ENCODE measurements at places on chromosomes 3 and 15.
A peak's percentile ranks its signal among the peaks of the same experiment; 100 is the strongest.

GRCh38 chr3:170324962-170325361, 32.6 kb upstream of the SKIL start:
- DNase-seq: no peak

DNA sequence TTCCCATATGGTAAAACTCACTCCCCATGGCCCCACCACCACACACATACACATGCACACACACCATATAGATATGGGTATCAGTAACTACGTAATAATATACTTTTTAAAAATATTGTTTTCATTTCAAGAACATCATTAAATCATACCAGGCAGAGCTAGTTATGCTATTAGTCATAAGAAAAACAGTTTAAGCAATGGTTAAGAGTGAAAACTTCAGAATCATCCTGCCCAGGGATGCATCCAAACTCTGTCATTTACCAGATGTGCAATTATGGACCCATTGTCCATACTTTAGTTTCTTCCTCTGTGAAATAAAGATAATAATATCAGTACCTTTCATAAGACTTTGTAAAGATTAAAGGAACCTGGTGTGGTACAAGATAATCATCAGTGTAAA, 608.3 kb downstream of the RBMS3 start:
- no peak for DNase-seq

DNA sequence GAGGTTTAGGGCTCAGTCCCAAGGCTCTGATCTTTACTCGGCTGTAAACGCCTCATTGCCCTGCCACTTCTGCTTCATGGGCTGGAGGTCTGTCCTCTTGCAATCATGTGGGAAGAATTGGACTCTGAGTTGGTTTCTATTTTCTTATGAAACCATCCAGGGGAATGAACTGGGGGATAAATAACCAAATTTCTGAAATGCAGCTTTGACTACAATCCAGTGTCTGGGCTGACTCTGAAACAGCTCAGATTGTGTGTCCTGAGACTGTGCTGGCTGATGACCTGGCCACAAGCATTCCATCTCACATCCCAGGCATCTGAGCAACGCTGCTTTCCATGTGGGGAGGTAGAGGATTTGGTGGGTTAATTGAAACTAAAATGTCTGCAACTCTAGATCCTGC, 71.0 kb upstream of the GALNT15 start:
- DNase-seq: no peak

- no peak for DNase-seq
These were observed 2.2 kb downstream of the OXTR start for GRCh38 chr3:8767256-8767666.

GRCh38 chr3:24714436-24714835, 219.8 kb upstream of the THRB start:
- no peak for DNase-seq

GRCh38 chr3:9682096-9682495, 21.5 kb upstream of the CPNE9 start:
- DNase-seq: no peak

DNA sequence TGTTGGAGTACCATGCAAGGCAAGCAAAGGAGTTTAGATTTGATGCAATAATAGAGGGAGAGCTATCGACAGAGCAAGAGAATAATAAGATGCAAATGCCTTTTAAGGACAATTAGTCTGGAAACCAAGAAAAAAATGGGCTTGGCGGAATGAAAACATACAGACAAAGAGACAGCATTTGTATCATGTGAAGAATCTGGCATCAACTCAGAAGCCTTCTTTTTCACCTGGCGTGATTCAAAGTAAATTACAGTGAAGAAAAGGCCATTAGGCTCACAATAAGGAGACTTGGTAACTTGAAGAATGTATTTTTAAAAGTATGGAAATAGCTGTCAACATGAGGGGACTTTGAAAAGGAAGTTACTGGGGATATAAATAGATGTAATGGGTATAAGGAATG, 521.2 kb upstream of the GOLIM4 start:
- DNase-seq: no peak

DNA sequence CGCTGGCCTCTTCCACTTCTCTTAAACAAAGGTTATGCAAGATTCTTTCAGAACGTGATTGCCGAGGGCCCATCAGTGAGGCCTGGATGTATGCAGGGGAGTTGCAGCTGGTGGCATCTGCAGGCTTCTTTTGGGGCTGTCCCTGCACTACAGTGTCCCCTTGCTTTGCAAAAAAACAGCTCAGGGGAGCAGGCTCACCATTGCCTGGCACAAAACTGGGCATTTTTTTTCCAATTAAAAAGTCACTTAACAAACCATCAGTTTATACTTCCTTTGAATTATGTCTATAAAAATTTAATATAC, 148.6 kb downstream of the ATP10A start:
- no peak for DNase-seq

- DNase-seq: no peak
These were observed 230.5 kb upstream of the MRPL3 start for GRCh38 chr3:131733086-131733841.

DNA sequence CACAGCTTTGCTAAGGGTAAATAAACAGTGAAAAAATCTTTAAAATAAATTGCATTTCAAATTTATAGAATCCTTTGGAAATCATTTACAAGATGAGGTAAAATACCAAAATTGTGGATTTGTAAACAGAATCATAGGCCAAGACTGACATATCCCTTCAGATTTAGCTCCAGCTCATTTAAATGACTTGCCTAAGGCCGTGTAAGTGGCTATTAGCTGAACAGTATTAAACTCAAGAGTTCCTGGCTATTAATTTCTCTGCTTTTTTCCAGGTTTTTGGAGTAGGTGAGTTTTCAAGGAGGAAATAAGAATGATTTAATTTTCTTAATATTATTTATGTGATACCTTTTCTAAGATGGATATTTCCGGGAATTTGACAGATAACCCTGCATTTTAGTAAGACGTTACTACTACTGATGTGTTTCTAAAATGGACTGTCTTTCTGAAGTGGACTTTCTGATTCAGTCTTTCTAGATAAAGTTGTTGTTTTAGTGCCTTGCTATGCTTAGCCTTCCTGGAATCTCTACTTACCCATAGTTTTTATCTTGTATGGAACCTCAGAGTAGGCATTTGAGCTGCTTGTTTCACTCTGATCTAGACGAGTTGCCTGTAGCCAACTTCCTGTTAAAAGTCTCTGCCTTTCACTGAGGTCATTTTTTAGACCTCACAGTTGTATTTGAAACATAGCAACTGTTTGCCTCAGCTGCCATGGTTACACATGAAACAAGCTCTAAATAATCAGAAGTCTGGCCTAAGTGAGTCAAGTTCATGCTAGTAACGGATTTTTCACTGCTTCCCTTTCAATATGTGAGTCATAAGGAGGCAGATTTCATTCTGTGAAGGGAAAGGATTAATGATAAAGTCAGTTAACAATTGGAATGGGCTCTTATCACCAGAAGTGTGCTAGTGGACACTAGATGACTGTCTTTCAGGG, 127.0 kb downstream of the KLHL25 start:
- DNase-seq: no peak

- no peak for DNase-seq
These were observed 25.2 kb downstream of the NOX5 start for GRCh38 chr15:69039516-69040225.

DNA sequence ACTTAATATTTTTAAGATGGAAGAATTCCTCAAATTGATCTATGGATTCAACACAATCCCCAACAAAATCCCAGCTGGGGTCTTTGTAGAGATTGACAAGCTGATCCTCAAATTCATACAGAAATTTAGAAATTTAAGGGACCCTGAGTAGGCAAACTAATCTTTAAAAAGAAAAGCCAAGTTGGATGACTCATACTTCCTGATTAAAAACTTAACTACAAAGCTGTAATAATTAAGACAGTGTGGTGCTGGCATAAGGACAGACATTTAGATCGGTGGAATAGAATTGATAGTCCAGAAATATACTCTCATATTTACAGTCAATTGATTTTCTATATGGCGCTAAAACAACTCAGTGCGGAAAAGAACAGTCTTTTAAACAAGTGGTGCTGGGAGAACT, 11.6 kb downstream of the FAM162A start:
- DNase-seq: no peak

DNA sequence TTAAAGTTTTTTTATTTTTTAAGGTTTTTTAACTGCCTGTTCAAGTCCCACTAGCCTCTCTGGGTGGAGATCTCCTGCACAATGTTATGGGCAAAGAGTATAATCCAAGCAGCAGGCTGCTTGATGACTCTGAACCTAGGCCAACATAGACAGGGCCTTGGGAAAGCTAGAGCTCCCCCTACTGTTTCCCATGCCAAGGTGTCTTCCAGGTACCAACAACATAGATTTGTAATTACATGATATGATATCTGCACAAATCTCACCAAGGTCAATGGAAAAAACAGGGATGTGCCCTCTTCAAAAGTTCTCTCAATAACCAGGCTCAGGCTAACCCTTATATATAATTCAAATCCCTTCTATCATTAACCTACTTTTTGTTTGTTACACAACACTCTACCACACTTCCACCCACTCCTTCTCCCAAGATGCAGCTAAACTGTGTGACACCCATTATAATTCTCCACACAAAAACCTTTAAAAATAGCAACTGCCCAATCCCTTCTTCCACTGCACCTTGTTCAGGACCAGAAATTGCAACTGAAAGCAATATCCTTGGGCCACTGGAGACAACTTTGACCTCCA, 43.8 kb downstream of the RBM15B start:
- peak; percentile 8 for DNase-seq

All from activated T-helper 1 cell treated with anti-CD3 and anti-CD28 coated beads, Interleukin-2, amount 50 U/mL, for 16 hours (primary cell).